ENCODE measurements at places on chromosomes 1 and 21.

DNA sequence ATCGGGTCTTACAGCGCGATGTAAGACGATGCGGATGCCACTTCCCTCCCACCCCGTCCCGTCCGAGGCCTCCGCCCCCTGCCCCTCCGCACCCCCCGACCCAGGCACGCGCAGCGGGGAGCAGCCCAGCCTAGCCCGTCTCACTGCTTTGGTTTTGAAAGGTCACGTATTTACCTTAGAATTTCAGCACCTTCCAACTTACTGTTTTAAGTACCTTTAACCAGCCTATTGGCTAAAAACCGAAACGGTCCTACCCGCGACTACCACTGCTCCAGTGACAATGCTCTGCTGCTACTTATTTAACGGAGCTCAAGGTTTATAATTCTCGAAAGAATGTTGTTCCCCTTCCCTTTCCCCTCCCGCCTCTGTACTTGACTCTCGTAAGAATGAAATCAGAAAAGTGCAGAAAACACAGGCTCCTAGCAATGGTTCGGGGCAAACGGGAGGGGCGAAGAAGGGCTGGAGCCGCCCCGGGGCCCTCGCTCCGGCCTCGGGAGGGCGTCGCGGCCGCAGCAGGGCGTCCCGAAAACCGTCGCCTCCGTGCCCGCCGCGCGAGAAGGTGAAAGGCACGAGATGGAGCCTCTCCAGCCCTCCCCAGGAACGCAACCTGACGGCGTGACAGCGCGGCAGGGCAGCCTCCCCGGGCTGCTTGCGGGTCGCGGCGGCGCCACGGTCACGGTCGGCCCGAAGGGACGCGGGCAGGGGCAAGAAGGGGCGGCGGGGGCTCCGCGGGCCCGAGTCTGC is 667 bp downstream of the TMEM50B start:
- DNase-seq, result peak; percentile 37

GRCh38 chr1:206411321-206411720 is 59.0 kb upstream of the IKBKE start:
- DNase-seq, result no peak

- no peak for DNase-seq
Observed at GRCh38 chr21:14995695-14996490, 68.9 kb downstream of the NRIP1 start.

- no peak for DNase-seq
Observed at GRCh38 chr1:119686661-119687060, 25.1 kb upstream of the PHGDH start.

- no peak for DNase-seq
Observed at GRCh38 chr21:35559128-35559828, 501.0 kb downstream of the SETD4 start.

DNA sequence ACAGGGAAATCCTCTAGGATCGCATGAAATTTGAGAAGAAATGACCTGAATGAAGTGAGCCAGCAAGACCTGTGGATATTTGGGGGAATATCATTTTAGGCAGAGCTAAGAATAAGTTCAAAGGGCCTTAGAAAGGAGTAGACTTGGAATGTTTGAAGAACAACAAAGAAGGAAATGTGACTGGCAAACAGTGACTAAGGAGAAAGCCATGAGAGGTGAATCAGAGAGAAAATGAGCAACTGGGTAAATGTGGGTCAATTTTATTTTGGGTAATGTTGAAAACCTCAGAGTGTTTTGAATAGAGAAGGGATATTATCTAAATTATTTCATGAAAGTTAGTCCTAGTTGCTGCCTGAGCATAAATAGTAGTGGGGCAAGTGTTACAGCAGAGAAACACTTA is 672.8 kb downstream of the LMO4 start:
- no peak for DNase-seq

- no peak for DNase-seq
Observed at GRCh38 chr1:175911138-175911537, 167.7 kb upstream of the TNR start.

DNA sequence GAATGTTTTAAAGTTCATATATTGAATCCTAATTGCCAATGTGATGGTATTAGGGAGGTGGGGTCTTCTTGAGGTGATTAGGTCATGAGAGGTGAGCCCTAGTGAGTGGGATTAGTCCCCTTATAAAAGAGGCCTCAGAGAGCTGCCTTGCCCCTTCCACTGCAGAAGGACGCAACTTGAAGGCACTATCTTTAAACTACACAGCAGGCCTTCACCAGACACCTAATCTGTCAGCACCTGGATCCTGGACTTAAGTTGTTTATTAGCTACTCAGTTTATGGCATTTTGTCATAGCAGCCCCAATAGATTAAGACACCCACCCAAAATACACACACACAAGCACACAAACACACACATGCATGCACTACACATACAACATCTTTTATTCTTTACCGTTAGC is 61.4 kb downstream of the DAB1 start:
- no peak for DNase-seq

DNA sequence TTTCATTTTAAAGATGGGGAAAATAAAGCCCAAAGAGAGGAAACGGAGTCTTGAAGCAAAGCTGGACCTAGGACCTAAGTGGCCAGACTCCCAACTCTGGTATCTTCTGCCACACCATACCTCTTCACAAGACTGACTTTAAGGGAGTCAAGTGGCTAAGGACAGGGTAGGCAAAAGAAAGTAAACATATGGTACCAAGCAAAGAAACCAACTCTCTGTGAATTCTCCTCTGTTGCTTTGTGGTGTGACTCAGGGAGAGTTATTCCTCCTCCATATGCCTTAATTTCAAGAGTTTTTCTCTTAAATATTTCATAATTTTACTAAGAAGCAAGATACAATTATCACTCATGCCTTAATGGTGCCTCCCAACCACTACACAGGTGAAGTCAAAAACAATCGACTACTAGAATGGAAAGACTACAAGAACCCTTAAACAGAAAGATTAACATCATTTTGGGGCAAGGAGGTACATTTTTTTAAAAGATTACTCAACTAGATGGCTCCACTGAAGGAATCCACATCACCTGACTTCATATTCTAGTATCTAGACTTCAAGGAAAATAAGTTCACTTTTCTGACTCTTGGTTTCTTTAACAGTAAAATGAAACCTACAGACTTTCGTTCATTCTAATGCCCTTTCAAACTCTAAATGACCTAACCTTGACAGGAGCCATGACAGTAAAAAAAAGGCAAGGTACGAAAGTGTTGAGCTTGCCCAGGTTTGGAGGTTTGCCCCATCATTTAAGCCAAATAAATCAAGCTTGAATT is 44.2 kb downstream of the LUZP1 start:
- no peak for DNase-seq

GRCh38 chr1:203361945-203362719 is 11.2 kb upstream of the FMOD start:
- DNase-seq, result no peak

All from activated naive CD4-positive, alpha-beta T cell (primary cell).